ENCODE measurements at places on chromosomes 6 and 20.

DNA sequence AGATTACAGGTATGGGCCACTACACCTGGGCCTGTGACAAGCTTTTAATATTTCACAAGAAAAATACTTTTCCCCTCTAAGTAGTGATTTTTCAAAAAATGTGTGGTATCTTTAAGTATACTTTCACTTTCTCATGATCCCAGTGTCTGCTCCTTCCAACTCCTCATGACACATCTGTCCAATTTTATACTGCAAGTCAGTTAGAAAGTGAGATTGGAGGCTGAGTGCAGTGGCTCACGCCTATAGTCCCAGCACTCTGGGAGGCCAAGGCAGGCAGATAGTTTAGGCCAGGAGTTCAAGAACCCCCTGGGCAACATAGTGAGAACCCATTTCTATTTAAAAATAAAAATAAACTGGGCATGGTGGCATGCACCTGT lies 20.2 kb downstream of the PIM1 start:
- no peak for DNase-seq

DNA sequence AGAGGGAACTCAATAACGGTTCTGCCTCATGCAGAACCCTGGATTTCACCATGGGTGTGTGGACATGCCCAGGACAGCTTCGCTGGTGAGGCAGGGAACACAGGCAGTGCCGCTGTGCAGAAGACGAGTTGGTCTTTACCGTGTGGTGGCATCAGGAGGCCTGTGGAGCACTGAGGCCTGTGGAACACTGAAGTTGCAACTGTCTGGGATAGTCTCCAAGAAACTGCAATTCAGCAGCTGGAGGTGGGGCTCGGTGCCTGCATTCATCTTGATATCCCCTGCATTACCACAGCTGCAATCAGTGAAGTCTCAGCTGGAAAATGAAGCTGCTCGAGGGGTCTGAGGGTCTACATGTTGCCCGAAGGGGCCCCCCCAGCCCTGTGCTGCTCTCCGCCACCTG lies 202.4 kb upstream of the CDH4 start:
- DNase-seq: no peak

DNA sequence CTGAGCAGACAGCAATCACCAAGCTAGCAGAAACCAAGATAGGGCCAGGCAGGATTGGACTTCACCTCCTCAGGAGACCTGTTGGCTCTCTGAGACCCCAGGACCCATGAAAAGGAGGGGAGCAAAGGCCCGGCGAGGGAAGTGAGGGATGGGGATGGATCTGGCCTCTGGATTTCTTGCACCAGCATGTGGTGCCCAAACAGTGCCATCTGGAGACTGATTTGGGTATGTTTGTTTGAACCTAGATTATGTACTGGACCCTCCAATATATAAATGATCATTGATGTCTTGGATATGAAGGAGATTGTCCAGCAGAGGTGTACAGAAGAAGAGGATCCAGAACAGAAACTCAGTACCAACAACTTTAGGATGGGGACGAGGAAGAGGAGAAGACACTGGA lies 83.4 kb upstream of the LY86 start:
- peak; percentile 19 for DNase-seq

GRCh38 chr20:10288421-10288820 lies 69.8 kb downstream of the SNAP25 start:
- DNase-seq: no peak

DNA sequence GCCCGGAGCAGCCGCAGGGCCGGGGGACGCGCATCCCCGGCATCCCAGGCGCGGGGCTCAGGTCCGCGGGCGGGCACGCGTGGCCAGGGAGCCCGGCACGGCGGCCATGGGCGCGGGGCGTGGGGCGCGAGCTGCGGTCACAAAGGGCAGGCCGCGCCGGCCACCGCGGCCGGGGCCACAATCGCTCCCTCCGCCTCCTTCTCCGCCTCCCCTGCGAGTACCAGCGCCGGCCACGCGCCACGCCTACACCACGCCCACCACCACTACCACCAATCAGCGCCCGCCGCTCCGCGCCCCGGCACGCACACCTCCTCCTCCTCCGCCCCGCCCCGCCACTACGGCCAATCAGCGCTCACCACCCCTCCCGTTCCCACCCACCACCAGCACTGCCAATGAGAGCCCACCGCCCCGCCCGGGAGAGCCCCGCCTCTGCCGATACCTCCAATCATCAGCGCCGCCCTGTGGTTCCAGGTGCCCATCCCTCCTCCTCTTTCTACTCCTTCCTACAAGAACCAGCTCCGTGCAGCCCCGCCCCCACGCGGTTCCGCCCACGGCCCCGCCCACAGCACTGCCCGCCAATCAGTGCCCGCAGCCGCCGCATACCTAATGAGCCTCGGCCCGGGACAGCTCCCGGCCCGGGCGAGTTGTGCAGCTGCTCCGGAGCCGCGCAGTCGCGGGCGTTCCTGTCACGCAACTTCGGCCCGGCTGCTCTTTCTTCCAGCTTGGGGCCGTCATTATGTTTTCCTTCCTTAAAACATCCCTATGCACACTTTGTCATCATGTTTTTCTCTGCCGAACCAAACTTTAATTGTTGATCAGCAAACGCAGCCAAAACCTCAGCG lies at the start of gene RPS6KA2:
RPS6KA2 (minus strand) TSS at position 219 of the 842 bp plus-strand sequence. CDS start 232 bp downstream, outside the sequence.
- DNase-seq: peak; percentile 100

GRCh38 chr6:13280254-13280653 lies 48.1 kb downstream of the TBC1D7 start:
- no peak for DNase-seq

DNA sequence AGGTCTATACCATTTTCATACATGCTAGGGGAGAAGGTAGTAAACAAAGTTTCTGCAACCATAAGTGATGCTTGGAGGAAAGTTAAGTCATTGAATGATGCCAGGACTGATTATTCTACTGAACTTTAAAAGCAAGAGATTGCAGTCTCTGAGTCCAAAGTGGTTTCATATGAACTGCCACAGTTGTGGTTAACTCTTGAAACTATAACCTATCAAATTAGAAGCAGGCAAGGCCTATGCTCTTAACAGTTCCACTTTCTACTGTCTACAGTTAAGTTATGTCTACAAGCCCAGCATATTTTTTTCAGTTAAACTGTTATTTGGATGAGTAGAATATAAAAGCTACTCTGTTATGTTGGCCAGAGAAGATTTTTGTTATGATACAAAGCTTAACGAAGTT lies 326.5 kb upstream of the RUNX2 start:
- no peak for DNase-seq

DNA sequence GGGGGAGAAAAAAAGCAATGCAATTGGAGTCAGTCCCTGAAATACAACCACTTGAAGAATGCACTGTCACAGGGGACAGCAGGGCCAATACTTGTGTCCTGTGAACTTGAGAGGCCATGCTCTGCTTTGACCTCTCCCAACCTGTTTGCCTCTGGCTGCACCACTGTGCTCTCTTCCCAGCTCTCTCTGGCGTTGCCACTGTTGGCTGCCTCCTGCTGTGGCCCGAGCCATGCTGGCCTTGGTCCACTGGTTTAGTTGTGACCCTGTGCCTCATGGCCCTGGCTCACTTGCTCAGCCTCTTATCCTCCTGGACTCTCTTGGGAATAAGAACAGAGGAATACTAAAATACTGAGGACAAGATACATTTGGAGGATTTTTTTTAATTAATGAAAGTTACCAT lies 14.5 kb upstream of the FBXO30 start:
- DNase-seq: no peak

GRCh38 chr6:10093282-10093681 lies 321.6 kb downstream of the TFAP2A start:
- DNase-seq: no peak

DNA sequence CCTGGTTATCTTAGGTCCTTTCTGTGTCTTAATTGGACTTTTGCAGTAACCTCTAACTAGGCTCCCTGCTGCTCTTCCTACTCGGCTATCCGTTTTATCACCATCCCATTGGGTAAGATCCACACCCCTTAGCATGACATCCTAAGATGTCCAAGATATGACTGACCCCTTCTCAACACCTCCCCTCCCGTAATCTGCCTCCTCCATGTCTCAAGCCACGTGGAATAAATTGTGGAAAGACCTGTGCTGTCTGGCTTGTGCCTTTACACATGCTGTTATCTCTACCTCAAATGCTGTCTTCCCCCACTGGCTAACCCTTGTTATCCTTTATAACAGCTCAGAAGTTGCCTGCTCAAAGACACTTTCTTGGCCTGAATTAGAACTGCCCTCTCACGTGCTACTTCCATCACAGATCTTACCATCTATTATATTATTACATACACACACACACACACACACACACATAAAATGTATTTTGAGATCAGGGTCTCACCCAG lies 26.5 kb downstream of the EIF2S2 start:
- DNase-seq: no peak

DNA sequence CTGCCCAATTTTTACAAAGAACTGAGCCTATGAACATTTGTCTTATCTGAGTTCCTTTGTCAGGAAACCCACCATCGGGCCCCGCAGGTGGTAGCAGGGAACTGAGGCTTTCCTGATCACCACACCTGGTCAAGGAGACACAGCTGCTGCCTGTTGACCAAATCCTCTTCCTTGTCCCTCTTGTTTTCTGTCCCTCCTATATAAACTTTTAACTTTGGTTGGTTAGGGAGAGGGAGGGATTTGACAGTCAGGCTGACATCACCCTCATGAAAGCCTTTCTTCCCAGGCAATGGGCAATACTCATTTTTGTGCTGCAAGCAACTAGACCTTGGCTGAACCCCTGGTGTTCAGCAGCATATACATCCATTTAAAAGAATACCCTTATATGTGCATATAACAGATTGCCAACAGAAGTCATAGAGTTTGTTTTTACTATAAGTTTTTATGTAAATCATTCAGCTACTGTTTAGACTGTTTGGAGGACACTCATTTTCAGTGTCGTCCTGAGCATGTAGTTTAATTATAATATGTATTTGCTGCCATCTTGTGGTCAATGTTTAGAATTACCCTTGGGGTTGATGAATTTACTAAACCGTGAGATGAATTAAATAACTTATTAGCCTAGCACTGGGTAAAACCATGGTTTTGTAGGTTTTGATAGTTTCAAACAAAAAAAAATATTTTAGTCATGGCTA lies 17.0 kb downstream of the CRISP1 start:
- DNase-seq: peak; percentile 61

Measured in epithelial cell of esophagus (primary cell).